ENCODE measurements at places on chromosomes 4 and X.

- no peak for DNase-seq
Observed at GRCh38 chr4:62448911-62449310, 1248.8 kb downstream of the ADGRL3 start.

GRCh38 chr4:107906458-107907100, 24.8 kb upstream of the CYP2U1 start:
- no peak for DNase-seq

DNA sequence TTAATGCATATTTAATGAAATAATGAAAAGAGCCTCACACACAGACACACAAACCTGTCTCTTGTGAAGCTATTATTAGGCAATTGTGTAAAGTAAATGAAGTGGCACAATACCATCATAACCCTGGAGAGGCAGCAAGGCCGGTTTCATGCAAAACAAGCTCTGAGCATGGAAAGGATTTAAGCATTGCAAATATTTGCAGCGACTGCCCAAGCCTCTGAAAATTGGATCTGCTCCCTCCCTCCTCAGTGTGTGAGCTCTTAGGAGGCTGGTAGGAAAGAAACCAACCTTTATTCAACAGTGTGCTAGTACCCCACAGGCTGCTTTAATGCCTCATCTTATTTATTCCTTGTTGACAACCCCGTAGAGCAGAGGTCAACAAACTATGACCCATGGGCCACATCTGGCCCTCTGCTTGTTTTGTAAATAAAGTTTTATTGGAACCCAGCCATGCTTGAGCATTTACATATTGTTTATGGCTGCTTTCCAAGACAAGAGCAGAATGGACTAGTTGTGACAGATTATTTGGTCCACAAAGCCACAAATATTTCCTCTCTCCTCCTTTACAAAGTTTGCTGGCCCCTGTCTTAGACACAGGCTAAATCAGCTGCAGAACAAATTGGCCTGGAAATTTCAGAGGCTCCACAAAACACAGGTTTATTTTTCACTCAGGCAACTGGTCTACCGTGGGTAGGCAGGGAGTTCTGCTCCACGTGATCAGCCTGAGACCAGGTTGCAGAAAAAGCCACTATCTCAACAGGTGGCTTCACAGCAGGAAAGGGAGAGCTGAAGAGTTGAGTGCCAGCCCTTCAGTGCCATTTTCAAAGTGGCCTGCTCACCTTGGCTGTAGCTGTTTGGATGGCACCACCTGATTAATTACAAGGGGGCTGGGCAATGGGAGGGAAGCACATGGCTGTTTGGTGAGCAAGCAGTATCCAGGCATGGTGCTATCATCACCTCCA, 16.8 kb downstream of the RS1 start:
- DNase-seq: no peak

DNA sequence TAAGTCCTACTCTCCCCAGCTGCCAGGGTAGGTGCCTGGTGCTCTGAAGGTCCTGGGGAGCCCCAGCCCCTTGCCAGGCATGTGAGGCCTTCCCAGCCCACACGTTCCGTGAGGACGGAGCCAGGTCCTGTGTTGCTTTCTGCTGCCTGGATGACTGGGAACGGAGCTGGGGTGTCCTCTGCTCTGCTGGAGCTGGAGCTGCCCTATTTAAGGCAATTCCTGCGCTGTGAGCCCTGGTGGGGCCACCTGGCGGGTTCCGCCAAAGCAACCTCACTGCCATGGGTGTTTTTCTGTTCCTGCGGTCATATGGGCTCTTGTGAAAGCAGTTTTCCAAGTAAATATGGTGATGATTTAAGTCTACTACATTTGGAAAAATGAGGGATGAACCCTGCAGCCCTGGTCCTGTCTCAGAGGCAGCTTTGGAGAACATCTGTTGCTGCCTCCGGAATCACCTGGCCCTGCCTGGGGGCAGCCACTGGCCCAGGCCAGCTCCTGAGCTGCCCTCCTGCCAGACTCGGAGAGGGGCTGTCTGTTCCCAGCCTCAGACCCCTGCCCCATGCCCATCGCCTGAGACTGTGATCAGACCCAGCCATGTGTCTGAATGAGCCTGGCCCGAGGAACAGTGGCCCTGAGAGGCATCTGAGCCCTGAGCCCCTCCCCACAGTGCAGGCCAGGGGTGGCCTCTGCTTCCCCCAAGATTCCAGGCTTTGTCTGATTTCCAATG, 33.2 kb downstream of the FGFRL1 start:
- DNase-seq: peak; percentile 21

DNA sequence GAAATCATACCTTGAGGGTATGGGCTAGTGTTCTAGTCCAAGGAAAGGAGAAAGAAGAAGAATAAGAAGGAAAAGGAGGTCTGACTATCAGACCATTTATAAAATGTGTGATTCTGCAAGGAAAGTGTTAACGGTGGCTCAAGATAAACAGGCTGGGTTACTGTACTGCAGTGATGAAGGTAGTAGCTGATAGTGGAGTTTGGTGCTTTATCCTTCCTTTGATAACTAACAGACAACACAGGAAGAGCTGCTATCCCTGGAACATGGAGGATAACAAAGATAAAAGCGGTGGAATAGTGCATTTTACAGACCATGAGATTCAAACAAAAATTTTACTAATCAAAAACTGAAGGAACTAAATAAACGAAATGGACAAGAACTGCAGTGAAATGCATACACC, 2.6 kb downstream of the UNC5C start:
- DNase-seq: no peak

GRCh38 chr4:168153596-168154440, 61.5 kb downstream of the ANXA10 start:
- peak; percentile 88 for DNase-seq

DNA sequence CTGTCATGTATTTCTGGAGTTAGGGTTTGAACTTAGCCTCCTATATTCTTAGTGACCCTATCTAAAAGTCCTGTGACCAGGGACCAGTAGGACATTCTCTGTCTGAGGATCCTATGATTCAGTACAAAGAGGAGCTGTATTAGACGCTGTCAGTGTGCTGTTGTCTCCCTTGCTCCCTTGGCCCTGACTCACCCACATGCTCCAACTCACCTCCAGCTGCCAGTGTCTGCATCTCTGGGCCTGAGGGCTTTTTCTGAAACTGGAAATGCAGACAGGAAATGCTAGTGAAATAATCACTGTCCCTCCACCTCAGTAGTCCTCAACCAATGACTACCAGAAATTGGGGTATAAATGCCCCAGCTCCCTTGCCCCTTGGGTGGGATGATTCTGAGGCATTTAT, 535.3 kb upstream of the RPS6KA3 start:
- DNase-seq: no peak

GRCh38 chrX:20639115-20639514, 372.4 kb upstream of the RPS6KA3 start:
- DNase-seq: no peak

GRCh38 chr4:159284113-159284512, 181.2 kb downstream of the RAPGEF2 start:
- DNase-seq: no peak

DNA sequence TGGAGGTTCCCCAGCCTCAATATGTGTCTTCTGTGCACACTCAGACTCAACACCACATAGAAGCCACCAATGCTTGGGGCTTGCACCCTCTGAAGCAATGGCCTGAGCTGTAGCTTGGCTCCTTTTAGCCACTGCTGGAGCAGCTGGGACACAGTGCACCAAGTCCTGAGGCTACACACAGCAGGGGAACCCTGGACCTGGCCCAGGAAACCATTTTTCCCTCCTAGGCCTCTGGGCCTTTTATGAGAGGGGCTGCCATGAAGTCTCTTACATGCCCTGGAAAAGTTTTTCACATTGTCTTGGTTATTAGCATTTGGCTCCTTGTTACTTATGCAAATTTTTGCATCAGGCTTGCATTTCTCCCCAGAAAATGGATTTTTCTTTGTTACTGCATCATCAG, 306.2 kb downstream of the CPXCR1 start:
- DNase-seq: no peak

DNA sequence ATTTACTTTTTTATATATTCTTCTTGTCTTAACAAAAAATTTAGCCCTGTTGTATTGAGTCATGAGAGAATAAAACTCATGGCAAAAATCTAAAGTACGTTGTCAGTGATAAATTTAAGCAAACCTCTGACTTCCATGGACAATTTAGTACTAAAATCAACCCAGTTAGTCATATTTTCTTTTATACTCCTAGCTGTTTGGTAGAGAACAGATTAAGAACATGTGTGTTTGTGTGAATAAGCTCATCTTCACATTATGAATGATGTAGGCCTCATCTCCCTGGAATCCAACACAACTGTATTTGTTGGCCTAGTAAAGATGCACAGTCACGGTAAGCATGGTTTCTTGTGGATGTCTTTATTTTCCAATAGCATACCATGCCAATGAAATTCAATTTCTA, 40.8 kb upstream of the FAM47B start:
- DNase-seq: no peak

DNA sequence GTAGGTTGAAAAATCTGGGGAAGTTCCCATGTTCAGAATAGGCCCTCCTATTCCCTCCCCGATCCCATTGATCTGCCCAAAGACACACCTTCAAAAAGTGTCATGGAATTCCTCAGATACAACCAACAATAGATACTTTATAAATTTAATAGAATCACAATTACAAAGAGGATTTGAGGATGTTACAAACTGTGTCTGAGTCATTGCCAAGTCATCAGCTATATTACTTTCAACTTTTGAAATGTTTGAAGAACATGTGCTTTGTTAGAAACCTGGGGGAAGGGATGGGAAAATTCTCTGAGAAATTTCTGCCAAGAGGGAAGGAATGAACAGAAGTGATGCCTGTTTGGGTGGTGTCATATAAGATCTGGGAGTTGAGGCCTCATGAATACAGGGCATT, 46.7 kb downstream of the KCNIP4 start:
- DNase-seq: no peak

DNA sequence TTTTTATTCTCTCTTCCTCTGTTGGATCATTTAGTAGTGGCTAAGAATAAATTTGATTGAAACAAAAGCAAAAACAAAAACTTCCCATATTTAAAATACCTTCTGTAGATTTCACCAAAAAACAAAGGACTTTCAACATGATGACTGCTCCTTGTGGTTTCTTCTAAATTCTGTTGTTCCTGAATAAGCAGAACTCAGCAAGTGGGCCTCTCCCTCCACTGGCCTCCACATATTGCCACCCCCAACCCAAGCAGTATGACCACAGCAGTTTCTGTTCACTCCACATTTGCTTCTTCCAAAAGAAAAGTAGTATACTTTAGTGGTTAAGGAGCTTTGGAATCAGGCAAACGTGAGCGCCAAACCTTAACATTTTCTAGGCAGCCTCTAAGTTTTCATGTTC, 114.7 kb downstream of the COX18 start:
- no peak for DNase-seq

GRCh38 chrX:23786268-23786815, 3.4 kb downstream of the SAT1 start:
- no peak for DNase-seq

DNA sequence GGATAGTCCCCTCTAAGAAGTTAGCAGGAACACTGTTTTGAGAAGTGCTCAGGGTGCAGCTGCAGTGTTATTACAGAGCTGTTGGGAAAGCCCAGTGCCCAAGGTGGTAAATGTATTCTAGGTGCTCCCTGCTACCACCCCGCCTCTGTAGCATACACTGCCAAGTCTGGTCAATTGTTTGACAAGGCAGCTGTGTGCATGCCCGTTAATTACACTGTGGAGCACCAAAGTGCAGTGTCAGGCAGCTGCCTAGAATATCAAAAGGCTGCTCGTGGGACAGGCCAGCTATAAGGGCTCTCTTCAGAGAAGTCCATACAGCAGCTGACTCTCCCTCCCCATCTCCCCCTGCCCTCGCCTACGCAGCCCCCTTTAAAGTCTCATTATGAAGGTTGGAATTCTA, 99.9 kb upstream of the KLHL13 start:
- DNase-seq: no peak

DNA sequence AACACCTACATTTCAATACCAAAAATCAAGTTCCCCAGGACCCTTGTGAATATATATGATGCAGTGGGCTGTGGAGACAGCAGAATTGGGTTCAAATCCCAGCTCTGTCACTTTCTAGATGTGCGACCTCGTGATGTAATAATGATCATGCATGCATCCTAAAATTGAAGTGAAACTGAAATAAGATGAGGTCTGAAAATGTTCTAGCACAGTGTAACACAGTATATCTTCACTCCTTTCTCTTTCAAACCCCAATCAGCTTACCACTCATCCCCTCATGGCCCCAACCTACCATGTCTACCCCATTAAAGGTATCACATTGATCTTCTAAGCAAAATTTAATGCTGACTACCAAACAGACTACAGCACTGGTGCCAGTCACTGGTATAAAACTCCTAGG, 69.9 kb upstream of the BRS3 start:
- no peak for DNase-seq

- DNase-seq: no peak
Observed at GRCh38 chr4:27305246-27305645, 444.6 kb downstream of the STIM2 start.

DNA sequence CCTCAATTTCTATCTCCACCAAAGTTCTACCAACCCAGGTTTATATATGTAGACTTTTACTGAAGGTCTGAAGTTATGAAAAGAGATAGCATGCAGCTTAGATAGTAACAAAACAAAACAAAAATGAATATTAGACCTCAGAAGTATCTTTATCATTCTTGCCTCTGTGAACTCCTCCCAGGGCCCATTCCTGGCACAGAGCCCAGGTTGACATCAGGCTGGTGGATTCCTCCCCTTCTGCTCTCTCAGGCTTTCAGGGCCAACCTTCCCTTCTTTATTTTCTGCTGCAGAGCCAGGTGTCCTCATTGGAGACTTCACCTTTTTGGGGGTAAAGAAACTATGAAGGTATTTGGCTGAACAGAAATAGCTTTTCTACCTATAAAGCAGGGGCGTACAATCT, 112.8 kb upstream of the PITX2 start:
- no peak for DNase-seq

DNA sequence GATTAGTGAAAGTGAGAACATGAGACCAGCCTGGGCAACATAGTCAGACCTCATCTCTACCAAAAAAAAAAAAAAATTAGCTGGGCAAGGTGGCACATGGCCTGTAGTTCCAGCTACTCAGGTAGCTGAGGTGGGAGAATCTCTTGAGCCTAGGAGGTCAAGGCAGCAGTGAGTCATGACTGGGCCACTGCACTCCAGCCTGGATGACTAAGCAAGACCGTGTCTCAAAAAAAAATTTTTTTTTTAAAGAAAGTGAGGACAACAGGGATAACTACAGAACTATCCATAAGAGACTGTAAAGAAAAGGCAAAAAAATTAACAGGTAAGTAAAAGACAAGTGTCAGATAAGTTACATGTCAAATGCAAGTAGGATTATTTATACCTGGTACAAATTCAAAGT, 13.5 kb upstream of the SPP1 start:
- DNase-seq: no peak

- no peak for DNase-seq
Observed at GRCh38 chr4:85228264-85228663, 246.7 kb upstream of the ARHGAP24 start.

GRCh38 chr4:141027421-141027820, 105.8 kb downstream of the RNF150 start:
- no peak for DNase-seq
